Activated CD8-positive, alpha-beta T cell treated with anti-CD3 and anti-CD28 coated beads, Interleukin-2, amount 10 ng/mL, durations not matched to agents 7 days and 5 days (primary cell): ENCODE measurements at places on chromosomes 12 and 14.
A peak's percentile ranks its signal among the peaks of the same experiment; 100 is the strongest.

- DNase-seq: no peak
Measured at GRCh38 chr12:108823804-108824203, 33.6 kb downstream of the SSH1 start.

DNA sequence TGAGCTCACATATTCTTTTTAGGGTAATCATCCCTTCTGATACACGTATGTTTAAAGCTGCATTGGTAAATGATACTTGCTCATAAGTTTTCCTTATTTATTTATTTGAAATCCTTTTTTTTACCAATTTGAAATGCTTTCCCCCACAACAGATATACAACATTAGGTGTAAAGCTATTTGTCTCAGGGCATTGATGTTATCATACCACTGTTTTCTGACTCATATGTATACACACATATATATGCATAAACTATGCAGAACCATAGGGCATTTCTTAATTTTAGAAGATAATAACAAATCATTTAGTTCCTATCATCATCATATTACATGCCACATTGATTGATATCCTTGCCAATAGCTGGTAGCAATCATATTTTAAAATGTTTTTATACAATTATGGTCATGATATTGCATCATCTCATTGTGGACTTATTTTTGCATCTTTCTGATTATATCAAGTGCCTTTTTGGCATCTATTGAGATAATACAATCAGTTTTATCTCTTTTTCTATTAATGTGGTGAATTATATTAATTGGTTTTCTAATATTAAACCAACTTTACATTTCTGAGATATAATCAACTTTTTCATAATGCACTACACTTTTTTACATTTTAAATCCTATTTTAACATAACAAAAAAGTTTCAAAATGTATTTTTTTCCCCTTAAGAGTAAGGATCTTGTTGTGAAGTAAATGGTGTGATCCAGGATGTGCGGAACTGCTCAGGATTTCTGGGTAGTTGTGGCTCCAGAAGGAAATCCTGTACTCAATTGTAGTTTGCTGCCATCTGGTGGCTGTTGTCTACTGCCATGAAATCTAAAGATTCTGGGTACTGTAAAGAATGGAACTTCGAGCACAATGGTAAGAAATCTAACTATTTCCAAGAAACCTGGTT lies 16.7 kb downstream of the OR9K2 start:
- peak; percentile 63 for DNase-seq

GRCh38 chr12:130127532-130127911 lies 34.7 kb upstream of the FZD10 start:
- DNase-seq: no peak

- no peak for DNase-seq
Measured at GRCh38 chr14:23430723-23431085, 4.8 kb downstream of the MYH7 start.

- no peak for DNase-seq
Measured at GRCh38 chr12:47373554-47374150, 293.9 kb upstream of the AMIGO2 start.

- DNase-seq: no peak
Measured at GRCh38 chr12:113853491-113853890, 112.6 kb downstream of the RBM19 start.
